ENCODE measurements at places on chromosomes 12 and 14. TPM values are rescaled to one million over a fixed set of nuclear protein-coding genes. Genes with fewer than 3 reads are reported as not detected.
A peak's percentile ranks its signal among the peaks of the same experiment; 100 is the strongest.

DNA sequence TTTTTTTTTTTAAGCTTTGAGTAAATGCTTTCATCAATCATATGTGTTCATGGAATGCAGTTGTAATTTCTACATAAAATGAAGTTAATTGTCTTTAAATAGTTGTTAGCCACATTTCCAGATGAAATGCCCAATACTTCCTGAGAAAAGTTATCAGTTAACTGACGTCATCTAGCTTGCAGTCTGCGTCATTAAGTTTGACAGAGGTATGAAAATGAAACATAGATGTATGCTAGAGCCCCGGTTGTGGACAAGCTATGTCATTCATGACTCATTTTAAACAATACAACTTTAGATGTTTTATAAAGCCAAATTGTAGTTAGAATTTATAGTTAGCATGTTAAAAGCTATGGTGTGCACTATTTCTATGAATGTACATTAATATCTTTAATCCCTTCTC is 90.7 kb downstream of the PLEKHA5 start:
- H3K27me3 ChIP-seq, result no peaks in the 10 kb centered on the region
- DNase-seq, result no peak
- H3K4me1 ChIP-seq, result peaks cover 40% of the 10 kb centered on the region
- no peak overlapping the region for H3K4me3 ChIP-seq

DNA sequence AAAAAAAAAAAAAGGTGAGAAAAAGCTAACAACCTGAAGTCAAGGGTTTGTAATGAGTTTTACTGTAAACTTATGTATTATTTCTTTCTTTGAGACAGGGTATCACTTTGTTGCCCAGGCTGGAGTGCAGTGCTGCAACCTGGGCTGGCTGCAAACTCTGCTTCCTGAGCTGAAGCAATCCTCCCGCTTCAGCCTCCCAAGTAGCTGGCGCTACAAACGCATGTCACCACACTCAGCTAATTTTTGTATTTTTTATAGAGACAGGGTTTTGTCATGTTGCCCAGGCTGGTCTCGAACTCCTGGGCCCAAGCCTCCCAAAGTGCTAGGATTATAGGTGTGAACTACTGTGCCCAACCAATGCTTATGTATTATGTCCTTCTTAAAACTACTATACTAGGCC is 9.2 kb downstream of the ATF7 start:
- DNase-seq, result no peak
- peaks cover 9% of the 10 kb centered on the region for H3K36me3 ChIP-seq
- H3K4me3 ChIP-seq, result no peak overlapping the region
- H3K27me3 ChIP-seq, result no peaks in the 10 kb centered on the region
- H3K4me1 ChIP-seq, result peaks cover 21% of the 10 kb centered on the region

DNA sequence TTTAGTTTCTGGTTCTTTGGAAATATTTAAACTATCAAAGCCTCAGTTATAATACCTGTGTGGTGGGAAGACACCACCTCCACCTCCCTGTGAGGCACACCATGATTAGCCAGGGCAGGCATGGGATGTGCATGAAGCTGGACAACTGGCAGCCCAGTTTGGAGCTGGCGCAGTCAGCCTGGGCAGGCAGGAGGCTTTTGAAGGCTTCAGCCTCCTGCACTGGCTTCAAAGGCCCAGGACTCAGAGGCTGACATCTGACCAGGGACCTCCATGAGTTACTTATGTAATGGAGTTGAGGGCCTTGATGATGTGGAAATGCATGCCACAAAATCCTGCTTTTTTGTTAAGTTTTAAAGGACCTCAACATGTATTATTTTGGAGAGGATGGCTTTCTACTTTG is 30.3 kb downstream of the C14orf132 start:
- no peaks in the 10 kb centered on the region for H3K27me3 ChIP-seq
- DNase-seq, result no peak
- H3K4me3 ChIP-seq, result no peak overlapping the region
- H3K27ac ChIP-seq, result no peak overlapping the region
- H3K4me1 ChIP-seq, result peaks cover 9% of the 10 kb centered on the region

- H3K27ac ChIP-seq, result peak overlapping the region; percentile 62
- no peak for DNase-seq
- H3K4me3 ChIP-seq, result peak overlapping the region; percentile 89
- H3K36me3 ChIP-seq, result peaks cover 36% of the 10 kb centered on the region
- peaks cover 57% of the 10 kb centered on the region for H3K4me1 ChIP-seq
Observed at GRCh38 chr14:49895480-49895879, 2.6 kb downstream of the ARF6 start.

FIGNL2 gene
- total RNA-seq, result 0.08 TPM

GRCh38 chr14:97107760-97108159 is 310.6 kb downstream of the VRK1 start:
- H3K27ac ChIP-seq, result no peak overlapping the region
- H3K36me3 ChIP-seq, result no peaks in the 10 kb centered on the region
- no peaks in the 10 kb centered on the region for H3K27me3 ChIP-seq
- no peak for DNase-seq

GRCh38 chr12:31225656-31226535 is 100.1 kb downstream of the SINHCAF start:
- H3K4me3 ChIP-seq, result no peak overlapping the region
- H3K4me1 ChIP-seq, result no peaks in the 10 kb centered on the region
- no peak overlapping the region for H3K27ac ChIP-seq
- no peaks in the 10 kb centered on the region for H3K36me3 ChIP-seq
- peaks cover 12% of the 10 kb centered on the region for H3K27me3 ChIP-seq

DNA sequence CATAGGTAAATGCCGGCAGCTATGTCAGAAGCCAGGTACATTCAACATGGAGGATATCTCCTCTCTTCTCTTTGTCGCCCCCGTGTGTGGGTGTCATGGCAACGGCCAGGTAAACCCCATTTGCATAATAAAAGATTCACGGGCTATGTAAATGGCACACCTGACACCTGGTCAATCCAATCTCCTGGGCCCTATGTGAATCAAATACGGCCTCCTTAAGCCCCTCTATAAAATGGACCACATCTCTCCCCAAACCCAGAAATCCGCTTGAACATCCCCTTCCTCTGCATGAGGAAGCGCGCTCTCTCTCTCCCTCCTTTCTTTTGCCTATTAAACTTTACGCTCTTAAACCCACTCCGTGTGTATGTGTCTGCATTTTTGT is 363.7 kb downstream of the SOX5 start:
- H3K27me3 ChIP-seq, result no peaks in the 10 kb centered on the region
- peaks cover 8% of the 10 kb centered on the region for H3K4me1 ChIP-seq
- H3K36me3 ChIP-seq, result no peaks in the 10 kb centered on the region
- no peak overlapping the region for H3K4me3 ChIP-seq

CIPC gene
- total RNA-seq, result 12.4 TPM

DNA sequence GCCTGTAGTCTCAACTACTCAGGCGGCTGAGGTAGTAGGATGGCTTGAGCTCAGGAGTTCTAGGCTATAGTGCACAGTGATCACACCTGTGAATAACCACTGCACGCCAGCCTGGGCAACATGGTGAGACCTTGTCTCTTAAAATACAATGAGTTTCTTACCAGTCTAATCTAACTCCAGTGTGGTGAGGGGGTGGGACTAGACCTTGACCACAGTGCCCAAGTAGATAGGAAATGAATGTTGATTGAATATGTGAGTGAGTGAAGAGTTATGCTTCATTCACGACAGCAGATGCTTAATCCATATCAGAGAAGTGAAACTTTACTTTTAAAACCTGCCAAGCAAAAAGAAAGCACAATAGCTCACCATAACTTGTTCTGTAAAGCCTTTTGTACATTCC is 11.2 kb upstream of the AK7 start:
- H3K36me3 ChIP-seq, result peaks cover 12% of the 10 kb centered on the region
- H3K4me1 ChIP-seq, result no peaks in the 10 kb centered on the region
- no peak overlapping the region for H3K4me3 ChIP-seq
- no peak for DNase-seq

- no peak for DNase-seq
- peaks cover 16% of the 10 kb centered on the region for H3K27me3 ChIP-seq
- H3K36me3 ChIP-seq, result no peaks in the 10 kb centered on the region
- H3K4me1 ChIP-seq, result no peaks in the 10 kb centered on the region
Observed at GRCh38 chr14:95651821-95652583, 34.2 kb upstream of the TCL1B start.

DNA sequence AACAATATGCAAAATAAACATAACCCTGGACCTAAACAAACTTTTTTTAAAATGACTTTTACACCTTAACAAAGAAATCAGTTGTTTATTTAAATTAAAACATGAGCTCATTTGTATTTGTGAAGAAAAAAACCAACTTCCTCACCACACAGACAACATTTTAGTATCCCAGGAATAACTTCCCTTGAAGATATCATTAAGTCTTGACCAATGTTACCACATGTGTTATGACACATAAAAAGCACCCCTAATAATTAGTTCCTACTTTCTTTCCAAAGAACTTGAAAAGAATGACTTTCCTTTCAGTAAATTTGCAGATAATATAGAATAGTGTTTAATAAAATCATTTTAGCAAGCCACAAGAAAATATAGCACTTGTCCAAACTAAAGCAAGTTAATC is 42.4 kb downstream of the DUSP16 start:
- peaks cover 24% of the 10 kb centered on the region for H3K36me3 ChIP-seq
- H3K27me3 ChIP-seq, result no peaks in the 10 kb centered on the region
- H3K4me3 ChIP-seq, result no peak overlapping the region
- H3K4me1 ChIP-seq, result peaks cover 6% of the 10 kb centered on the region
- DNase-seq, result no peak

ALDH1L2 gene
- total RNA-seq, result 85.5 TPM

- H3K4me3 ChIP-seq, result no peak overlapping the region
- H3K27ac ChIP-seq, result no peak overlapping the region
- DNase-seq, result no peak
- no peaks in the 10 kb centered on the region for H3K27me3 ChIP-seq
- H3K4me1 ChIP-seq, result no peaks in the 10 kb centered on the region
Observed at GRCh38 chr14:66613344-66613743, 105.4 kb downstream of the GPHN start.

HCAR1 gene
- total RNA-seq, result 0.21 TPM

DNA sequence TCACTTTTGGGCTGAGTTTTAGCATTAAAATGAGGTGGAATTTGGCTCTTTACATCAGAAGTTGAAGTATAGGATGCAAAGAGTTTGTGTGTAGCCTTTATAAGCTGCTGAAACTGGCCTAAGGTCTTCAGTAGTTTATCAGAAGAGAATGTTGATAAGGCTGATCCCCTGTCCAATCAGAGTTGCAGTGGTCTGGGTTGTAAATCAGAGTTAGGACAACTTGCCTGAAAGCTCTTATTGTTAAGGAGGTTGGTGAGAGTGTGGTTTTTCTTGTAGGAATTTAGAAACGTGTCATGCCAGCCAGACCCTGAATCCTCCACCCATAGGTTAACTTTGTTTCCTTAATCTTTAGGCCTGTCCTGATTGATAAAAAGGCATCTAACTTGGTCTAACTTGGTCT is 143.5 kb downstream of the ST8SIA1 start:
- no peaks in the 10 kb centered on the region for H3K36me3 ChIP-seq
- no peaks in the 10 kb centered on the region for H3K4me1 ChIP-seq
- no peak for DNase-seq

- peaks cover 5% of the 10 kb centered on the region for H3K36me3 ChIP-seq
- peaks cover 61% of the 10 kb centered on the region for H3K4me1 ChIP-seq
- H3K27me3 ChIP-seq, result no peaks in the 10 kb centered on the region
- H3K27ac ChIP-seq, result peak overlapping the region; percentile 86
Observed at GRCh38 chr12:11798006-11798708, 148.7 kb downstream of the ETV6 start.

DNA sequence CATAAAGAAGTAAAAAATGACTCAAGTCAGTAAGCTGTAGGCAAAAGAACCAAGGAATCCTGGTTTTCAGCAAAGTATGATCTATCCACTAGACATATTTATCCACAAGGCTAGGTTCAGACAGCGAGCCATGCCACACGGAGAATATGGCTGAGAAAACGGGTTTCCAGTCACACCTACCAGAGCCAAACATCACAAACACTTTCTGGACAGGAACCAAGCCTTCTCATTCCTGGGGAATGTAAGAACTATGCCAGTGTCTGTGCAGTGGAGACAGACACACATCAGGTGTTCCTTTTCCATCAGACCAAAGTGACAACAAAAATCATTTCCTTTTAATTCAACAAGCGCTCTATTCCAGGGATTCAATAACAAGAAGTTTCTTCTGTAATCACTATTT is 41.1 kb downstream of the AREL1 start:
- peaks cover 14% of the 10 kb centered on the region for H3K4me1 ChIP-seq
- peaks cover 72% of the 10 kb centered on the region for H3K36me3 ChIP-seq
- no peak for DNase-seq
- no peak overlapping the region for H3K4me3 ChIP-seq

GRCh38 chr14:46819117-46819516 is 167.5 kb upstream of the RPL10L start:
- H3K4me1 ChIP-seq, result no peaks in the 10 kb centered on the region
- no peak for DNase-seq
- H3K27me3 ChIP-seq, result no peaks in the 10 kb centered on the region
- H3K4me3 ChIP-seq, result no peak overlapping the region

RPS6KL1 gene
- total RNA-seq, result 0.65 TPM

TBC1D30 gene
- 1.2 TPM for total RNA-seq

KRT82 gene
- not detected for total RNA-seq

GRCh38 chr14:81436296-81437138 is 36.4 kb upstream of the STON2 start:
- DNase-seq, result peak; percentile 89
- peak overlapping the region; percentile 61 for H3K4me3 ChIP-seq
- no peaks in the 10 kb centered on the region for H3K36me3 ChIP-seq
- H3K27ac ChIP-seq, result no peak overlapping the region
- H3K27me3 ChIP-seq, result peaks cover 76% of the 10 kb centered on the region
- peaks cover 11% of the 10 kb centered on the region for H3K4me1 ChIP-seq

DNA sequence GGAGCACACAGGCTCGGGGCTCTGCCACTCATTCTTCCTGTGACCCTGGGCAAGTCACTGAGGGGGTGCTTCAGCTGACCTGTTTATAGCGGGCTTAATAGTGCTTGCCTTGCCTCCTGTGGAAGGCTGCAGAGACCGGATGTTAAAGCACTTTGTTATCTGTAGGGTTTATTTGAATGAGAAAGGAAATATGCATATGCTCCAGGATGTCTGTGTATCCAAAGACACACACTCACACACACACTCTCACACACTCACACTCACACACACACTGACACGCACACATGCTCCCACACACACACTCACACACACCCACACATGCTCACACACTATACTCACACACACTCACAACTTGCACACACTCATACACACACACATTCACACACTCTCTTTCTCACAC is 56.1 kb upstream of the DDX11 start:
- H3K4me1 ChIP-seq, result no peaks in the 10 kb centered on the region
- no peaks in the 10 kb centered on the region for H3K36me3 ChIP-seq
- H3K4me3 ChIP-seq, result no peak overlapping the region

DNA sequence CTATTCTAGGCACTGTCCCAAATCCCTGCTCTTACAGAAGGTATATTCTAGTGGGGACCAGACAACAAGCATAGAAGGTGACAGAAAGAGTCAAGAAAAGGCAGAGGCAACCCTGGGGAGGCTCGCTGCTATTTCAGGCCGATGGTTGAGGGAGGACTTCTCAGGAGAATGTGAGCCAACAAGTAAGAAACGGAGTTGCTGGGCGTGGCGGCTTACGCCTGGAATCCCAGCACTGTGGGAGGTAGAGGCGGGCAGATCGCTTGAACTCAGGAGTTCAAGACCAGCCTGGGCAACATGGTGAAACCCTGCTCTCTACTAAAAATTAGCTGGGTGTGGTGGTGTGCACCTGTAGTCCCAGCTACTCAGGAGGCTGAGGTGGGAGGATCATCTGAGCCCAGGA is 4.7 kb upstream of the GOLGA3 start:
- no peak overlapping the region for H3K27ac ChIP-seq
- DNase-seq, result no peak
- no peak overlapping the region for H3K4me3 ChIP-seq
- H3K36me3 ChIP-seq, result peaks cover 15% of the 10 kb centered on the region
